ENCODE measurements at places on chromosomes 16 and 17.
A peak's percentile ranks its signal among the peaks of the same experiment; 100 is the strongest.

DNA sequence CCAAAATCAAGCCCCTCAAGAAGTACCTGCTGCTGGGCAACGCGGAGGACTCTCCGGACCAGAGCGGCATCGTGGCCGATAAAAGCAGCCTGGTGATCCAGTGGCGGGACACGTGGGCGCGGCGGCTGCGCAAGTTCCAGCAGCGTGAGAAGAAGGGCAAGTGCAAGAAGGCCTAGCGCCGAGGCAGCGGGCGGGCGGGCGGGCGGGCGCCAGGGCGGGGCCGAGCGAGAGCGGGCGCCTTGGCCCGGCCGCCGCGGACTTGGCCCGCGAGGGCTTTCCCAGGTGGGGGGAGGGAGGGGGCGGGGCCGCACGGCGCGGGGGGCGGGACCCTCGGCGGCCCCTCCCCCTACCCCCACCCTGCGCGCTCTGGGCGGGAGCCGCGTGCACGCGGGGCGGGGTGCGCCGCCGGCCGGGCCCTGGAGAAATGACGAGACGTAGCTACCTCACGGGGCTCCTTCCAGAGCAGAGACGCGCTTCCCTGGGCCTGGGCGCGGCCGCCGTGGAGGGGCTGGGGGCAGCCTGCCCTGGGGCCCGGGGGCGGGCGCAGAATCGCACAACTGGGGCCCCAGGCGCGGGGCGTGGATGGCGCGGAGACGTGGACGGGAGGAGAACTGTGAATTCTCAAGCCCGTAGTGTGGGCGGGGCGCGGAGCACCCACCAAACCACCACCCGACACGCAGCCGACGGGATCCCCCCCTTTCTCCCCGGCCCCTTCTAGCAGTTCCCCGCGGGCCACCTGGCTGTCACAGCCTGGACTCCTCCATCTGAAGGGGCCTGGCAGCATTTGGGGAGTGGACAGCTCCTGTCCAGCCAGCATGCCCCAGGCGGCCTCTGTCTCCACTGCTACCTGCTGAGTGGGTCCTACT is 218.7 kb downstream of the NTN1 start:
- DNase-seq: peak; percentile 71

- DNase-seq: no peak
Measured at GRCh38 chr17:72287586-72287985, 166.8 kb downstream of the SOX9 start.

GRCh38 chr16:27273330-27273669 is 4.7 kb upstream of the NSMCE1 start:
- no peak for DNase-seq

DNA sequence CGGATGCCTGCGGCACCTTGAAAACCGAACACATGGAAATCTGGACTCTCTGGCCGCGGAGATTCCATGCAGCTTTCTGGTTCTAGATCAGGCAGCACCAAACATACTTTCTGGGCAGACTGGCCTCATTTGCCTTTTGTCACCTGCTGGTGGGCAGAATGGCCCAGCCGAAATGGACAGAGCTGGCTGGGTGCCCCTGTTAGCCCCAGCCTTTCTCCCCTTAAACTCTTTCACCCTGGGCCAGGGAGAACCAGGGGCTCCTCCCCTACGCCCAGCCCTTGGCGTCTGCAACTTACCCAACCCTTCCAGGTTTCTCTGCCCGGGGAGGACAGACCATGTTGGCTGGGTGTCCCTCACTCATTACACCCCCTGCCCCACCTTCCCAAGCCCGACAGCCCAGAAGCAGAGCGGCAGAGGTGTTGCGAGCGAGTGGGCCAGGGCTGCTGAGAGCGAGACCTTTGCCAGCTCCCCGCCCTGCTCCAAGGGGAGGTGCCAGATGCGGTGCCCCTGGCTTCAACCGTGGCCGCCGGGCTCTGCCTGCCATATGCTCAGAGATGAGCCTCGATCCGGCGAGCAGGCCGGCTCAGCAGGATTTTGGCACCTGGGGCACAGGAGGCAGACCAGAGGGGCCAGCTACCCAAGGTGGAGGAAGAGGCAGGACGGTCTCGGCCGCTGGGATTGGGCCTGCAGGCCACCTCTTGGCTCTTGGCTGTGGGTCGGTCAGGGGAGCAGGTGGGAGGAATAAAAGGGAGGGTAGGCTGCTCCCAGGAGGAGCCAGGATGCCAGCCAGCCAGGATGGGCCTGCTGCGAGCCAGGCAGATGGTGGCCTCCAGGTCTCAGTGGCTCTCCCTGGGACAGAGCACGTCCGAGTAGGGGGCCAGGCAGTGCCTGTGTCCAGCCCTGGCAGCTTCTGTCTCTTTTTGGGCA is 191.3 kb downstream of the NTN1 start:
- DNase-seq: no peak

- no peak for DNase-seq
Measured at GRCh38 chr17:41676058-41676419, 12.6 kb upstream of the EIF1 start.

- no peak for DNase-seq
Measured at GRCh38 chr16:80114699-80115098, 426.1 kb upstream of the DYNLRB2 start.

DNA sequence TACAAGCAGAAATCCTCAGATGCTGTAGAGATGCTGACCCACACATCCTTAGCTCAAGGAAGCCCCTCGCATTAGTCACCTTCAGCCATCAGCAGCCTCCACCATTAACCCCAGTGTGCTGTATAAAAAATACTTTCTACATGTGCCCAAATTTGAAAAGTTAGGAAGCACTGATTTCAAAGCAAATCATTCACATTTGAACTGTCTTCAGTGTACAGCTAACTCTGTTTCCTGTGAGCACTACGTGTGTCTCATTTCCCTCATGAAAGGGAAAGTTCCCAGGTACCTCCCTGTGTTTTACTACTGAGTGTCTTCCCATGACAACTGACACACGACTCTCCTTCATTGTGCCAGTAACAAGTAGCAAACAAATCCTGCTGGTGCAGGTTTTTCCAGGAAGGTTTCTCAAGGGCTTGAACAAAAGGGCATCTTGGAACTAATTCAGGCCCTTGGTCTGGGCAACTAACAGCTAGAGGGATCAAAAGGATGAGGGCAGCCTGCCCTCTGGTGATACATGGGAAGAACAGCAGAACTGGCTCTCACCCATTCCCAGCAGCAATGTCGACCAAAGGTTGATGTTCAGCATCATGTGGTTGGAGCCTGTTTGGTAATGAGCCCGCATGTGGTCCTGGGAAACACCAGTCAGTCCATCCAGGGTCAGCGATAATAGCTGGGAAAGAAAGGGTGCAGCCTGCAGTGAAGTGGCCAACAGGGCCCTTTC is 4.0 kb downstream of the SLC35B1 start:
- peak; percentile 8 for DNase-seq

GRCh38 chr16:2514333-2515179 is 804 bp downstream of the ATP6V0C start:
- no peak for DNase-seq

DNA sequence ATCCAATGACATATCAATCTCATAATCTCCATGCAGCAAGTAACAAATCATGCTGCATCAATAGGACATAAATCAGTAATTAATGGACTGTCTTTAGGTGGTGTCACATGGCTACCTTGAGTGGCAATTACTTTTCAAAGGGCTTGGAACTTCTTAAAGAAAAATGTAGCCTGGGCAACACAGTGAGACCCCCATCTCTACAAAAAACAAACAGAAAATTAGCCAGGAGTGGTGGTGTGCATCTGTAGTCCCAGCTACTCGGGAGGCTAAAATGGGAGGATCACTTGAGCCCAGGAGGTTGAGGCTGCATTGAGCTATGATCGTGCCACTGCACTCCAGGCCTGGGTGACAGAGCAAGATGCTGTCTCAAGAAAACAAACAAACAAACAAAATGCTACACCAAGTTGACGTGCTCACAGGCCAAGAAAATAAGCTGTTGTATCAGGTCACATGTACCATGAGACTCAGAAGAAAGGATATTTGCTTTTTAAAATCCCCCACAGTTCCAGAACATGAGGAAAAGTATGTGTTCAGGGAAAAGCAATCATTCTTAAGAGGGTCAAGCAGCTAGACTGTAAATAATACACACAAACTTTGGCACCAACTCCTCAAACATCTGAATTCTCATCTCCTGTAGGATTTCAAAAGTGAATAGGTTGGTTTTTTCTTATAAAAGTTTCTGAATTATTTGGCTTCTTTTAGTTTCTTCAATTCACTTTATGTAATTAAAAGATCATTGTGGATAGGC is 23.8 kb upstream of the ERN1 start:
- no peak for DNase-seq

DNA sequence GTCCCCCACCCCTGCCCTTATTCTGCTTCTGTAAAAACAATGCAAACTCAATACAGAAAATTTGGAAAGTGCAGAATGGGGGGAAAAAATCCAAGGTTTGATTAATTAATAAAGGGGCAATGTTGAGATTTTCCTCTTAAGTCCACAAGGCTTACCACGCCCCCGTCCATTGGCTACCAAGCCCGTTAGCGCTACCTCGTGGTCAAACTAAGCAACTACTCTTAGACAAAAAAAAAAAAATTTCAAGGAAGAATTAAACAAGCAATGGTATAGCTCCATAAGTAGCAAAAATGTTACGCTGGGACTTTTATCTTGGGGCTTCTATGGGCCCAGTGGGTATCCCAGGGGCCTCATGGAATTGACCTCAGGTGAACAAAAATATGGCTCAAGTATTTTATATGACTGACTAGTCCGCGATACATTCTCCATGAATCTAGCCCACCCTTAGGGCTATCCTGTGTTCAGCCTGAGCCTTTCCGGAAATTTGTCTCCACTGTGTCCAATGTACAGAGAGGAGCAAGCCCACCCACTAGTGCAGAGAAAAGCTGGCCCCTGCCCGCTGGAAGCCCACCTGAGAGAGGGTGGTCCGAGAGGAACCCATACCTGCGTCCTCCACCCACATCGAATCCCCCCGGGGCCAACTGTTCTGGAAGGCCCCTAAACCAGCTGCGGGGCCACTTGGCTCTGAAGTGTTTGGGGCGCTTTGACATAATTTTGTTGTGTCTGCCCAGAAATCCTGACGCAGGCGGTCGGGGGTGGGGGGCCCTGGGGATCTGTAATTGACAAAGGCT is 19.1 kb upstream of the TEX2 start:
- DNase-seq: peak; percentile 37

- DNase-seq: no peak
Measured at GRCh38 chr17:273981-274832, 78.4 kb downstream of the RPH3AL start.

DNA sequence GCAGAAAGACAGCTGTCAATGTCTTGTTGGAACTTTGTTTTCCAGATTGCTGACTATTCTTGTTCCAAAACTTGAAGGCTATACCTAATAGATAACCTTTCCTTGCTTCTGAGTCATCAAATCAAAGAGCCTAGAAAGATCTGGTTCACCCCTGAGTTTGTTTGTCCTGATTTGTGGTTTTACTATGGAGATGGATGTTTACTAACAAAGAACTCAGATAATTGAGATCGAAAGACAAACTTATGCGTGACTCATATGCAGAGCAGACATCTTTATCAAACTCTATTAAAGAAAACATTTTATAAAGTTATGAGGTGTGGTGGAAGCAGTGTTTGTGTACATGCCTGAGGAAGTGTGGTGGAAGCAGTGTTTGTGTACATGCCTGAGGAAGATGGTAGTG is 311.1 kb upstream of the TBX2 start:
- DNase-seq: no peak

DNA sequence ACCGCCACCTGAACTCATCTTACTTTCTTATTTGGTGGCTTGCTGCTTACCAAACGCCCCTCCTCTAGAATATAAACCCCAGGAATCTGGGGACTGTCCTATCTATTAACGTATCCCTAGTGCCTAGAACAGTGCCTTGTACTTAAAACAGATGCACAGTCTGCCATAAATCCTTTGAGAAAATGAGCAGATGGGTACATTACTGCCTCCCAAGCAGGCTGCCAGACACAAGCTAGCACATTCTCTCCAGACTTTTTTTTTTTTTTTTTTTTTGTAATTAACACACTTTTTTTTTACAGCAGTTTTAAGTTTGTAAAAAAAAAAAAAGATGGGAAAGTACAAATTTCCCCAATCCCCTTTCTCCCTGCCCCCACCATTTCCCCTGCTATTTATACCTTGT is 57.3 kb upstream of the RPL38 start:
- no peak for DNase-seq

GRCh38 chr16:3189869-3190268 is 1.9 kb downstream of the OR1F1 start:
- no peak for DNase-seq

DNA sequence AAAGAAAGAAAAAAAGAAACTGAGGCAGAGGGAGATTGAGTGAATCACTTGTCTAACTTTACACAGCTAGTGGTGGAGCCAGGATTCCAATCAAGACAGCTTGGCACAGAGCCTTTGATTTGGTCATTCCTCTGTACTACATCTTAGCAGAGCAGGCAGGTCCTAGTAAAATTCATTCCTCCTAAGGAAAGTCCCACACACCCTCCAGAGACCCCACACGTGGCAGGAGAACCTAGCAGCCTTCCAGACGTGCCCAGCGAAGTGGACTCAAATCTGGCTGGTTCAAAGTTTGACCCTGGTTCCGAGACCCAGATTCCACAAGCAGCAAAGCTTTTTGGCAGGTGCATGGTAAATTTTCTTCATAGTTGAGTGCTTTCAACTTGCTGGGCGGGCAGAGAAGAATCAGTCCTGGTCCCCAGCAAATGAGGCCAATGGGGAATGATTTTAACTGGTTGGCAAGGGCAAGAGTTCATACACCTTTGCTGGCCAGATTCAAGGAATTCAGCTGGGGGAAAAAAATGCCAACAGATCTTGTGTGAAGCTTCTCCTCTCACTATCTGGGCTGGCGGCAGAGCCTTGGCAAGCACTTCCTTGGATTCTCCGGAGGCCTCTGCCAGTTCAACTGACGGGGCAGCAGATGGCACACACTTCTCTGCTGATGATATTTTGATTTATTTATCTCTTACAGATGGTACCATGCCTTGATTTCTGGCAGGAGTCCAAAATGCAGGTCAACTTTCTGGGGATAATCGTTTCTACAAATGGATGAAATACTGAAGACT is 82.4 kb downstream of the GSG1L start:
- DNase-seq: no peak

- DNase-seq: no peak
Measured at GRCh38 chr16:25699069-25699468, 7.3 kb downstream of the HS3ST4 start.
